ENCODE measurements at places on chromosomes 16 and 17.
A peak's percentile ranks its signal among the peaks of the same experiment; 100 is the strongest.

DNA sequence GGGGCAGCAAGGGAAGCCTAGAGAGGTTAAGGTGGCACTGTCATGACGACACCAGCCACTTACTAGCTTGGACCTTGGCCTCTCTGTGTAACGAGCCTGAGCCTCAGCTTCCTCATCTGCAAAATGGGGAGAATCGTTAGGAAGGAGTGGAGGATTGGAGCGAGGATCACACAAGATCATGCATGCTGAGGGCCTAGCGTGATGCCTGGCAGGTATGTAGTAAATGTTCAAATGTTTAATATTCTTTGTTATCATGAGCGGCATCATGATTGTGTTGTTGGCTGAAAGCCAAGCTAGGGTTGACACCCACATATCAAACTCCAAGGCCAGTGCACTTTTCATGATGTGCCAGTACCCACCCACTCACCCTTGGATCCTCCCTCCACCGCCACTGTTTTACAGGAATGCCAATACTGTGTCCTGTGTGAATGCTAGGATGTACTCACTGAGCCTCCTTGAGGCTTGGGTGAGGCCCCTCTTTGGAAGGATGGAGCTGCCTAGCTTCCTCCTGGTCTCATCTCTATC, 192.5 kb downstream of the MSI2 start:
- DNase-seq, result no peak

DNA sequence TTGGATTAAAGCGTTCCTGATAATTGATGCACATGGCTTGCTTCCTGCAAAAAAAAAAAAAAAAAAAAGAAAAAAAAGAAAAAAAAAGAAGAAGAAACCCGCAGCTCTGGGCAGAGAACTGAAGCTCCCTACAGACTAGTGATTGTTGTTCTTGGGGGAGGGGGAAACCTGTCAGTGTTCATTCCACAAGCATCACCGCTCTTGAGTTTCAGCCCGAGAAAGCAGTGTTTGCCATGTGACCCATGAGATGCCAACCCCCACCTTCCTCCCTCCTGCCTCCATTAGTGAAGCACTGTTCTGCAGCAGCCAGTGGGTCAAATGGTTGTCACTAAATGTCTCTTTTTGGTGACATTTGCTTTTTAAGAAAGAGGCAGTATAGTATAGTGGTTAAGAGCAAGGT, 1.7 kb downstream of the USP43 start:
- peak; percentile 57 for DNase-seq

DNA sequence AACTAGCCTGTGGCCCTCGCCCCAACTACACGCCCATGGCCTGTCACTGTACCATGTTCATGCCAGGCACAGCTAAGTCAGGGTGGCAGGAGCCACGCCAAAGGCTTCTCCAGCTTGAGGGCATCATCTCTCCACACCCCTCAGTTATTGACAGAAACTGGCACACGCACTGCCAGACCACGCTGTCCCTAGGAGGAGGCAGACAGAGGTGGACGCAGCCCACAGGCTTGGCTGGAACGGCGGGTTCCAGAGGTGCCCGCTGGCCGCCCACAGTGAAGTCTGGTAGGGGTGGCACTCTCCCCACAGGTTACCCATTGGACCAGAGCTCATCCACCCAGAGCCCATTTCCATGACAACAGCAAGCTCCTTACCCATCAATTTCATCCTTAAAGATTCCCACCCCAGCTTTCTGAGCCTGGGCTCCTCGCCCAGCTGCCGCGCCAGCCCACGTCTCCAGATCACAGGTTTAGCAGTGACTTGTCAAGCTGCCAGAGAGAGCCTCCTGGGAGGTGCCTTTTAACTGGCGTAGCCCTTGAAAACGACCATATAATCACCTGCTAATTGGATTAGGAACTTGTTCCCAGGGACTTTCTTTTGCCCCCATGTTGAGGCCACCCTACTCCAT, 27.9 kb downstream of the RPRML start:
- DNase-seq, result no peak

DNA sequence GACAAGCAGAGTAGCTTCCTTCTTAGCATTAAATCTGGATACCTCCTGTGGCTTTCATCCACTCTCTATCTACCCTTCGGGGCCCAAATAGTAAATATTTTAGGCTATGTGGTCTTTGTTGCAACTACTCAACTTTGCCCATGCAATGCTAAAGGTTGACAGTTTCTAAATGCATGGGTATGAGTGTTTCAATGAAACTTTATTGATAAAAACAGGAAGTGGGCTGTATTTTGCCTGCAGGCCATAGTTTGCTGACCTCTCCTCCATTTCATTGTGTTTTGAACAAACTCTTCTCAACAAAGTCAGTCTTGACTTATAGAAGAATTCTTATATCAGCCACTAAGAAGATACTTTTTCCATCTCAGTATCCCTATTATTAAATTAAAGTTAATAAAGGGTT, 34.1 kb downstream of the ACSM2A start:
- no peak for DNase-seq

DNA sequence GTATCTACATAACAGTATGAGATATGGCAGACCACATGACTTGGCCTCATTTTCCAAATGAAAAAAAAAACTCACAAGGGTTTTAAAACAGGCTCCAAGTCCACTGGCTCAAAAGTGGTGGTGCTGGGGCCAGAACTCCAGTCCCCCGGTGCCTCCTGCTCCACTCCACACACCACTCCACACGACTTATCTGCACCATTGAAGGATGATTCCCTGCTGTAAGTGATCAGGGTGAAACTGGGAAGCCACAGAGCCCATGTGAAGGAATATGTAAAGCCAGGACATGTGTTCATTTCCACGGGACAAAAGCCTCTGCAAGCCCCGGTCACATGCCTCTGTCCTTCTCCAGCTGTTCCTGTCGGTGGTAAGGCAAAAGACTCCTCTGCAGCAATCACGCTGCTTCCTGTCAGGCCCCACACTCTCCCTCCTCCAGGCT, 97.2 kb downstream of the ZNF18 start:
- DNase-seq, result peak; percentile 46

GRCh38 chr17:19717411-19717908, 1.1 kb upstream of the SLC47A2 start:
- peak; percentile 45 for DNase-seq

- no peak for DNase-seq
Observed at GRCh38 chr17:50924800-50925199, 58.6 kb upstream of the TOB1 start.

DNA sequence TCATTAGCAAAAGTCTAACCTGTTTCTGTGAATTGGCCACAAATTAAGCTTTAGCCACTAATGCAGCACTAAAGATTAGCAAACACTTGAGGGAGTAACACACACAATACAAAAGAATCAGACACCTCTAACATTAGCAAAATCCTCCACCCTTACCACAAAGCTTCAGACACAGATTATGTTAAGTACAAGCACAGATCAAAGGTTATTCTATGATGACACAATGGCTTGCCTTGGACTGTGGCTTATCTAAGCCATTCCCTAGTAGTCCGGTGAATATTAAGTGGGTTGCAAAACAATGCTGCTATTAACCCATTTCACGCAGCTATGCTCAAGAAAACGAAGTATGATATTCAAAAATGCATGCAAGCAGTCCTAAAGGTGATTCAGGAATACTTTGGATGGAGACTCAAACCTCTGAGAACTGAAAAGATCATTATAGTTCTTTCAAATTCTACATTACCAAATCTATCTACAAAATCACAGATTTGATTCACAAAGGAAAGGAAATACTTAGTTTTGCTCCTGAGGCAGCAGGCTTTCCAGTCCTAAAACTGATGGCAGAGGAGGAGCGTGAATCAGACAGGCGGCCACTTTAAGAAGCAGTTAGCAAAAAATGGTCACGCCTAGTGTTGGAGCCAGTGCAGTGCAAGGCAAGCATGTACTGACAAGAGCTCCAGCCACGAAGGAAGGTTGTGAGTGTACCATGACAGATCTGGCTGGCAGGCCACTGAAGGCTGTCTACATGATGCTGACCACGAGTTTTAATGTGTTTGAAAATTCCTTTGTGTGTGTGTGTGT, 67.2 kb downstream of the PARN start:
- DNase-seq, result no peak

- DNase-seq, result peak; percentile 86
Observed at GRCh38 chr17:44360826-44361225, 2.8 kb downstream of the FAM171A2 start.

- no peak for DNase-seq
Observed at GRCh38 chr17:42210046-42210445, 15.8 kb upstream of the GHDC start.

DNA sequence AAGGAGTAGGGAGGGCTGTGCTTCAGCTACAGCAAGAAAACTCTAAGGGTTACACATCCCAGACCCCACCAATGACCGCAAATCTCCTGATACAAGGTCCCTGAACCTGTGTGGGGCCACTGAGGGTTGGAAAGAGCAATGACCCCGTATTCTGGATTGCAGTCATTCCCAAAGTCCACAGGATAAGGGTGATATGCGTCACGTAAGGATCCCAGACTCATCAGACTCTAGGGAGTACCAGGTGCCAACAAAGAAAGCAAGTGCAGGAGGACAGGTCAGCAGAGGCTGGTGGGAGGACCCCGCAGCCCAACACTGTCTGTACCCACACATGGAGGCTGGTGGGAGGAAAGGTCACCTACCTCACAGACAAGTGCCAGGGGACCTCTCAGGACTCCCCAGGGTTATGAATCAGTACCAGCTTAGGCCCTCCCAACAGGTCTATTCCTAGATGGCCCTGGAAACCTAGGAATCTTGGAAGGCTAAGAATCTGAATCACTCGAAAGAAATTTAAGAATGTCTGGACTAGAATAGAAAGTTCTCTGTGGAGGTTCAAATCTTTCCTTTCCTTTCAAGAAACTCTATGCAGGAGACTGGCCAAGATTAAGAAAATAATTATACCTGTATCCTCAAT, 16.2 kb downstream of the PITPNA start:
- no peak for DNase-seq

GRCh38 chr16:11133344-11133943, 122.6 kb downstream of the SOCS1 start:
- DNase-seq, result no peak

- no peak for DNase-seq
Observed at GRCh38 chr17:2478458-2478857, 33.2 kb downstream of the METTL16 start.
